ENCODE measurements at places on chromosomes 12 and 14.

DNA sequence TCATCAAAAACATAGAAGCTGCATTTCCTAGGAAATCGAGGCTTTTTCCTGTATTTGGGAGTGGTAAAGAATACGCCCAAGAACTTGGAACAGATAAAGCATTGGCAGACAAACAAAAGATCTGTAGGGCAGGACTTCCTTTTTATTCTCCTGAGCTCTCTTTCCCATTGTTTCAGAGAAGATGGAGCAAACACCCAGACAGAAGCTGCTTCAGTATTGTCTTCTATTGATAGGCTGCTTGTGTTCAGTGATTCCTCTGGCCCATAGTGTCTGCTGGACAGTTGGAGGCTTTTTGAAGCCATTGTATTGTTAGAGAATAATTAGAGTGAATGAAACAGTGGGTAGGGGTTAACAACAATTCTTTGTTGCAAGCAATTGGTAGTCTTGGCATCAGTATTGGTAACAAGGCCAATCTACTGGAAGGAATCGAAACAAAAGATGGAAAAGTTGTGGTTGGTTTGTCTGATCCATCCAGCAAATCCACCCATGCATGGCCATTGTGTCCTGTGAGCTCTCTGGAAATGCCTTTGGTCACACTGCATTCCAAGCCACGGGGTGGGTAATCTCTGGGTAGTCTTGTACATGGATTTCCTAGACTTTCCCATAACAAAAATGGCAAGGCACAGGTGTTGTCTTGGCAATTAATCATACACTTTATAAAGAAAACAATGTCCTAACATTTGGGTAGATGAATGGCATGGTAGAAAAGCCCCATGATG is 424.8 kb downstream of the RAD51B start:
- DNase-seq: no peak

GRCh38 chr12:12985817-12986408 is 14.2 kb downstream of the HEBP1 start:
- peak; percentile 28 for DNase-seq

DNA sequence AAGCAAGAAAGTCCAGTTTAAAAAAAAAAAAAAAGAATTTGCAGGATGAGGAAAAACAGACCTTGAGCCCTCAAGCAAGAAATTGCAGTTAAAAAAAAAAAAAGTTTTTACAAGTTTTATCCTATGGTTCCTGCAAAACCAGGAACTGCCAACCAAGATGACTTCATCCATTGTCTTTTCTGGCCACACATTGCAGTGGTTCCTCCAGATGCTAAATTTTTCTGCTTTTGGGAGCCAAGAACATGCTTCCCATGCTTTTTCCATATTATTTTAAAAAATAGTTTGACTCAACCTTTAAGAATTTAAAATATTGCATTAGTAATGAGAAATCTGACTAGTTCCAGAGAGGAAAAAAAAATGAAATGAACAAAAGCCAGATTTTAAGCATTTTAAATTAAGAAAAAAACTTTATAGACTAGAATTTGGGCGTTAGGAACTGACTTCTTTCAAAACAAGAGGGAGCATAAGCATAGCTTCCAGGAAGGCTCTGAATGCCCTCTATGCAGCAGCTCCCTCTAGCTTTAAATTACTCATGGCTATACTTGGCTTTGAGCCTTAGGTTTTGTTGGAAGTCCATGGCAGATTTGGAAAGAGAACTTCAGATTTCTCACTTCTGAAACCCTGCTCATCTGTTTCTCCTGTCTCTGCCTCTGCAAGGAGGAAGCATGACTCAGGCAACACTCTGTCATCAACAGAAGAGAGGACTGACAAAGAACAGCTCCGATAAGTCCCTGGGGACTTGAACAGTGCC is 124.5 kb downstream of the GPR65 start:
- peak; percentile 76 for DNase-seq

- DNase-seq: no peak
Measured at GRCh38 chr12:87388376-87388775, 640.8 kb downstream of the C12orf50 start.

GRCh38 chr14:94581127-94581999 is at the start of gene SERPINA5:
Gene SERPINA5 (plus strand): TSS chr14:94581426. CDS start chr14:94587363, 5,937 bp downstream.
- peak; percentile 65 for DNase-seq

- DNase-seq: peak; percentile 53
Measured at GRCh38 chr14:103122947-103123633, at the start of gene TNFAIP2. Gene TNFAIP2 (plus strand): TSS chr14:103123461. CDS start chr14:103126458, 2,997 bp downstream.

- no peak for DNase-seq
Measured at GRCh38 chr12:17759982-17760381, 330.0 kb downstream of the RERGL start.

- no peak for DNase-seq
Measured at GRCh38 chr12:81187686-81188085, 109.8 kb downstream of the ACSS3 start.

- no peak for DNase-seq
Measured at GRCh38 chr14:99875836-99876235, 82.6 kb downstream of the EML1 start.

- DNase-seq: no peak
Measured at GRCh38 chr12:56337753-56338251, 882 bp upstream of the IL23A start.

GRCh38 chr12:84270470-84271140 is 642.0 kb downstream of the SLC6A15 start:
- DNase-seq: no peak

- no peak for DNase-seq
Measured at GRCh38 chr12:55693323-55694187, 14.1 kb downstream of the ITGA7 start.

- no peak for DNase-seq
Measured at GRCh38 chr12:88904705-88905104, 324.4 kb upstream of the KITLG start.

DNA sequence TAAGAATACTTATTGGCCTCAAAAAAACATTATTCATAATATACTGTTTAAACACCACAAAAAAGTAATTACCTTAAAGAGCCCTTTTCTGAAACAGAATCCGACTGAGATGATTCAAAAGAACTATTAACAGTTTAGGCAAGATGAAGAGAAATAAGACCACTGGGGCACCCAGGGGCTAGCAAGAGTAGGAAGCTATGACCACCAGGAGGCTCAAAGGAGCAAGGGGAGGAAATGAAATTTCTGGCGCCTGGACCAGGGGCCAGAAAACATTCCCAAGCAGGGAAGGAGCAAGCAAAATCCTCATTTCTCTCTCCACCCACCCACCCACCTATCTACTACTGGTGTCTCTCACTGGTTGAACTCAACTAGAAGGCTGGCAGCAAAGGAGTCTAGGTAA is 6.3 kb upstream of the DCAF4 start:
- no peak for DNase-seq

DNA sequence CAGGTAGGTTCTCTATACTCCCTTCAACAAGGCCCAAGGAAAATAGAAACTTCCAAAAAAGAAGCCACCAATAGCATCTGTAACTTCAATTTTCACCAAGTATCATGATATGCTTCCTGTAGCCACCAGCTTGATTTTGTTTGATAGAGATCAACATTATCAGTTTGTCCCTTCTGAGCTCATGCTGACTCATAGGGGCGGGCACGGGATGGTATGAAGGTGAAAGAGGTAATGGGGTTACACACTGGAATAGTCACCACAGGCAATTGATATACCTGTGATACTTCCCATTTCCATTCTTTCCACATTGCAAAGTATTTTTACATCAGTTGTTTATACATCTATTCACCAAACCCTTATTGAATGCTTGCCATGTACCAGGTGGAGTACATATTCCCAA is 134.1 kb downstream of the KCNA5 start:
- no peak for DNase-seq

DNA sequence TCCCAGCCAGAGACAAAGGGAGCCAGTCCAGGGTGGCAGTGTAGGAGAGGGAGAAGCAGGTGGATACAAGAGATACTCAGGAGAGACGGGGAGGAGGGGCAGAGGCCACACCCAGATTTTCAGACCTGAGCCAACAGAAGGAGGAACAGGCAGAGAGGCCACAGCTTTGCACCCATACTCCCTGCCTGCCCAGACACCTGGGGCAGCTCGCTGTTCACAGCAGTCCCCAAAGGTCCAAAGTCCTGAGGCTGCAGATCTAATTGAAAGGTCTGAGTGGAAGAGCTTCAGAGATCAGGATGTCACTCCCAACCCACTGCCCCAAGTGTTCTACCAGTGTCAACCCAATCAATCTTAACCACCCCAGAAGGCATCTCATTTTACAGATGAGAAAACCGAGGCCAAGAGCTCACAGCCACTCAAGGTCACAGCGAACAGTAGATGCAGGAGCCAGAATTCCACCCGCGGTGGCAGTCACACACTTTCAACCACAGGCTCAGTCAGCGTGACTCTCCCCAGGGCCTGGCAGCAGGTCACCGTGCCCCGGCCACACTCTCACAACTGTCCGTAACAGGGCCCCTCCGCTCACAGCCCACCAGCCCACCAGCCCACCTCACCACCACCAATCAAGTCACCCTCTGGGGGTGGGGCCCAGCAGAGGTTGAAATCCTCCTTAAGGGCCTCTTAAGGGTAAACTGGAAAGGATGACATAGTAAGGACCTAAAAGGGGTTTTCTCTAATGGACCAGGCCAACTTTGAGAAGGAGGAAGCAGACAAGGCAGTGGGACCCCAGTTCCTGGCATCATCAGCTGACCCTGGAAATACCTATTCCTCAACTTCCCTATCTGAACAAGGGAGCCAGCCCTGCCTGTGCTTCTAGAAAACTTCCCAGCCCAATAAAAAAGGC is 33.3 kb downstream of the ACTN1 start:
- DNase-seq: no peak

DNA sequence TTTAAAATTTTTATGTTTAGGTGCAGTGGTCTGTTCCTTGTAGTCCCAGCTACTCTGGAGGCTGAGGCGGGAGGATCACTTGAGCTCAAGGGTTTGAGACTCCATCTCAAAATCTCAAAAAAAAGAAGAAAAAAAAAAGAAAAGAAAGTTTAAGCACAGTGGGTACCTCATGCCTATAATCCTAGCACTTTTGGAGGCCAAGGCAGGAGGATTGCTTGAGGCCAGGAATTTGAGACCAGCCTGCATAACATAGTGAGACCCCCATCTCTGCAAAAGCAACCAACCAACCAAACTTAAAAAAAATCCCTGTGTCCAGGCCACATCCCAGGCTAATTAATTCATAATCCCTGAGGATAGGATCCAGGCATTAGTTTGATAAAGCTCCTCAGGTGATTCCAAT is 3.4 kb upstream of the SALL2 start:
- DNase-seq: no peak

- no peak for DNase-seq
Measured at GRCh38 chr14:91341334-91341733, 76.3 kb downstream of the CCDC88C start.

DNA sequence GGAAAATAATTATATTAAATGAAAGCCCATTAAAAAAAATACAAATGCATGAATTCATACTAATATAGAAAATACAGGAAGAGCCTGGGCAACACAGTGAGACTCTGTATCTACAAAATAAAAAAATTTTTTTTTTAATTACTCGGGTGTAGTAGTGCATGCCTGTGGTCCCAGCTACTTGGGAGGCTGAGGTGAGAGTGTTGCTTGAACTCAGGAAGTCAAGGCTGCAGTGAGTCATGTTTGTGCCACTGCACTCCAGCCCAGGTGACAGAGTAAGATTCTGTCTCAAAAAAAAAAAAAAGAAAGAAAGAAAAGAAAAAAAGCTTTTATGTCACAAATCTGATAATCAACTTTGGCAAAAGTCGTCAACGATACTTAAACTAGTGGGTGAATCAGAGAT is 80.6 kb upstream of the PLEKHA5 start:
- DNase-seq: peak; percentile 32

GRCh38 chr12:123164222-123164621 is 13.3 kb upstream of the PITPNM2 start:
- no peak for DNase-seq

- DNase-seq: no peak
Measured at GRCh38 chr12:56462565-56462964, 5.8 kb upstream of the SPRYD4 start.

DNA sequence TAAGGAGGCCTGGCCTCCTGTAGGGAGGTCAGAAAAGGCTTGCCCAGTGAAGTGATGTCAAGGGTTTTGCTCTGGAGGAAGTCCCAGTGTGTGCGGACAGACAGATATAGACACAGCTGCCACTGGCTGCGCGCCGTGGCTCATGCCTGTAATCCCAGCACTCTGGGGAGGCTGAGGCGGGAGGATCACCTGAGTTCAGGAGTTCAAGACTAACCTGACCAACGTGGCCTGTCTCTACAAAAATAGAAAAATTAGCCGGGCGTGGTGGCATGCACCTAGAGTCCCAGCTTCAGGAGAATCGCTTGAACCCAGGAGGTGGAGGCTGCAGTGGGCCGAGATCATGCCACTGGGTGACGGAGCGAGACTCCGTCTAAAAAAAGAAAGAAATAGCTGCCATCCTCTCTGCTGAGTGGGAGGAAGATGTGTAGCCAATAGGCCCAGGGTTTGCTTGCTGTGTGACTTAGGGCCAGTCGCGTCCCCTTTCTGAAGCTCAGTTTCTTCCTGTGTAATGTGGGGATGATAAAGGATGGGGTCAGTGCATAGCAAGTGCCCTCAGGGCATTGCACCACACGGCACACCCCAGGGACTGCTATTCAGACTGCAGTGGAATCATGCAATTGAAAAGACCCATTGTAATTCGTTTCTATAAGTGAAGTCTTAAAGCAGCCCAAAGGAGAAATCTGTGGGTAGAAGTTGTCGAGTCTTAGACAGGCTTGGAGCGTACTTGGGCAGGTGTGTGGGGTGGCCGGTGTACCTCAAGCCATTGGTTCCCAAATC is 18.7 kb upstream of the MLEC start:
- DNase-seq: no peak

- DNase-seq: no peak
Measured at GRCh38 chr12:46409974-46410373, 37.4 kb upstream of the SLC38A2 start.

DNA sequence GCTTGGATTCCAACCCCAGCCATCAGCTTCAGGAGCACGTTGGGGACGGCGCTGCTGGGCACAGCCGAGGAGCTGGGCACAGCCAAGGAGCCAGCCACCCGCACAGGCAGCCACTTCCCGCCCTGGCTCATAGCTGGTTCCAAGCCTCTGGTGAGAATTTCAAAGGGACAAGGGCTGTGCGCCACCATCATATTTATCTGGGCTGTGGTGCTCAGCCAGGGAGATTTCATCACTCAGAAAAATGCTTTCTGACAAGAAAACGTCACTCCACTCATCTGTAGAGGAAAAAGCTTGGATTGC is 66.4 kb downstream of the GALNT9 start:
- DNase-seq: no peak

DNA sequence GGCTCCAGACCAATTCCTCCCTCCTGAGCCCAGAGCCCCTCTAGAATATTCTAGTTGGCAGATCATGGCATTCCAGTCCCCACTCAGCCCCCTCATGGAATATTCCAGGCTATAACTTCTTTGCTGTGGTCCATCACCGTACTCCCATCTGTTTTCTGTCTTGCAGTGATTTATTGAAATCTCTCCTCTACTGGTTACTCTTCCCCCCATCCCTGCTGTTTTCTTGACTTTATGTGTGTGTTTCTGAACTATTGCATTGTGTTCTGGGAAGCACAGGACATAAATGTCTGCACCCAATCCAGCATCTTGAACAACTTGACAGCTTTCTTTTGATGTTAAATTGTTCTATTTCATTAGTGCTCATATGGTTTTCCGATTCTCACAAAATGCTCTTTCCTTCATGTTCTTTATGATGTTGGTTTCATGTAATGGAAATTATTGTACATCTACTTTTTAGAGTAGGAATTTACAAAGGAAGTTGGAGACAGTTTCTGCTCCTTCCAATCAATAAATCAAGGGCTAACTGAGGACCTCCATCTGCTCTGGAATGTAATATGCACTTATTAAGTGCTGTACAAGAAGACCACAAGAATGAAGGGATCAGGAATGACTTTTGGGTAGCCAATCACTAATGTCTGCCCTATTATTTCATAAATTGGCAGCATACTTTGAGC is 26.3 kb downstream of the PDE6H start:
- no peak for DNase-seq
